ENCODE measurements at places on chromosomes 16 and 17.
A peak's percentile ranks its signal among the peaks of the same experiment; 100 is the strongest.

- DNase-seq: no peak
Measured at GRCh38 chr17:79568661-79569060, 42.2 kb downstream of the RBFOX3 start.

- no peak for DNase-seq
Measured at GRCh38 chr16:89571636-89572035, 3.9 kb upstream of the CPNE7 start.

DNA sequence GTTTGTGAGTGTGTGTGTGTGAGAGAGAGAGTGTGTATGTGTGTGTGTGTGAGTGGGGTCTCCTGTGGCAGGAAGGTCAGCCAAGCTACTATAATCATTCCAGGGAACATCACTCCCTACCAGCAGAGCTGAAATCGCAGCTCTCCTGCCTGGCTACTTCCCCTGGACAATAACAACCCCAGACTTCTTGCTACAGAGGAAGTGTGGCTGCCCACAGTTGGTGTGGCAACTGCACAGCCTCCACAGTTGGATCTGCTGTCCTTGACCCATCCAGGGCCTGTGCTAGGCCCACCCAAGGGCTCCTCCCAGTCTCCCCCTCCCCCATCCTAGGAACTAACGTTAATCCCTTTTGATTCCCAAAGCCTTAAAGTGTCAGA, 1.5 kb downstream of the SLC13A5 start:
- no peak for DNase-seq

DNA sequence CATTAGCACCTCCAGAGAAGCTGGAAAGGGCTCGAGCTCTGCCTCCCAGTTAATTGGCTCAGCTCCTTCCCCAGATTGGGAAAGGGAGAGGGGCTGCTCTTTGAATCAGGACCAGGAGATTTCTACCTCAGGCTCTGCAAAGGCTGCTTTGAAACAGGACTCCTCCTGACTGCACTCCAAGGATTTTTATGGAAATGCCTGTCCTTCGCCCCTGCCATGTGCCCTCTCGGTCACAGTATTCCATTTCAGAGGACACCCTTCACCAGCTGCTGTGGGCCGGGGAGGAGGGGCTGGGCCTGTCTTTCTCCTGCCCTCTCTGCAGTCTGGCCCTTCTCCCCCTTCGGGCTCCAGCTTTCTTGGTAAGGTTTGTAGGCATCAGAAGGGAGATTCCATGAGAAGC, 13.6 kb downstream of the MRM1 start:
- no peak for DNase-seq

- DNase-seq: peak; percentile 67
Measured at GRCh38 chr17:61412143-61412859, 12.7 kb downstream of the TBX2 start.

DNA sequence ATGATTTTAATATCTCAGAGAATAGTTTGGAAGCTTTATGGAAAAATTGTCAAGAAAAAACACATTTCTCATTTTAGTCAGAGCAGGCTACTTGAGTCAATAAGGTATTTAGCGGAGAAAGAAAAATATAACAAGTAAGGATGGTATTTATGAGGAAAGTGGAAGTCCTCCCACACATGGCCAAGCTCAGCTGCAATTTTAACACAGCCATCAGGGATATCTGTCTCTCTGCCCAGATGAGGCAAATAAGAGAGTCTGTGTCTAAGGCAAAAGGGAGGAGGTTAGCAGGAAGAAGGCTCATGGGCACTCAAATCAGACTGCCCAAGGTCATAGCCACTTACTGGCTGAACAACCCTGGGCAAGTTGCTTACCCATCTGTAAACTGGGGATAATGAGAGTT, 5.2 kb upstream of the CMTM2 start:
- no peak for DNase-seq

GRCh38 chr16:30901201-30902028, 5.0 kb downstream of the CTF1 start:
- no peak for DNase-seq

- no peak for DNase-seq
Measured at GRCh38 chr16:79089735-79090284, 510.7 kb downstream of the MAF start.

GRCh38 chr16:81782236-81782635, 3.1 kb downstream of the PLCG2 start:
- no peak for DNase-seq

GRCh38 chr16:88818575-88818874, 6.8 kb upstream of the APRT start:
- DNase-seq: no peak
